NCI-H510A treated with DMSO at 0.1 percent for 48 hours (cell line): ENCODE measurements at places on chromosomes 5 and 9.

DNA sequence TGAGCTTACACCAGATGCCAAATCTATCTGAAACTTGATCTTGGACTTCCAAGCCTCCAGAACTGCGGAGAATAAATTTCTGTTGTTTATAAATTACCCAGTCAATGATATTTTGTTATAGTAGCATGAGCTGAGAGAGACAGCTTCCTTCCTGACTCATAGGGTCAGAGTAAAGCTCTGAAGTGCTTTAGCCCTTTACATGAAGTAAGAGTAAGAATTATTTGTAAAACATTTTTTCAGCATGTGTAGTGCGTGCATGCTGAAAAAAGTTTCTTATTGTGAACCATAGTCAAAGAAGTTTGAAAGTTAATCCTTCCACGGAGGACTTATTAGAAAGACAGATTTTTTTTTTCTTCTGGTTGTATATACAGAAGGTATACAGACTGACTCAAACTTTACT lies 172.4 kb downstream of the DMRT2 start:
- DNase-seq = no peak

DNA sequence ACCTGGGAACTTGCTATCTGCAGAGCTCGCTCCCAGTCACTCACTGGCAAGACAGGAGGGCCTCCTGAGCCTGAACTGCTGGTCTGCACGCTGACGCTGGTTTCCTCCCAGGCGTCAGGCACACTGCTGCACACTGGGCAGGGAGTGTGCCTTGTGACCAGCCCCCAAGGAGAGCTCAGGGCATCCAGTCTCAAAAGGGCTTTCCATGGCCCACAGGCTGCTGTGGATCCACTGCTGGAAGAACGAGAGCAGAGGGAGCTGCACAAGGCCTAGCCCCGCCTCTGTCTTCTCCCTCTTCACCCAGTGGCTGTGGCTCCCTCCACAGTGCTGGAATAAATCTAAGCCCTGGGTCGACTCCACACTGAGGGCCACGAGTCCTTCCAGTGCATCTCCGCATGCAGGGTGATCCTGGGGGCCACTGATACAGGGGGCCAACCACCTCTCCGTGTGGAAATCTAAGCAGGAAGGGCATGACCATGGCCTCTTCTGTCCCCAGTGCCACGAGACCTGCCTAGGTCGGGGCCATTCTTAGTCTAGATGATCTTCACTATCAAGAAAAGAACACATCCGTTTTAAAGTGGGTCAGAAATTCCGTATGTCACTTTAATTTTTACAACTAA lies 93.6 kb downstream of the CAMSAP1 start:
- no peak for DNase-seq

GRCh38 chr9:5832071-5832537 lies 813 bp downstream of the ERMP1 start:
- no peak for DNase-seq

- DNase-seq = no peak
These were observed 205.6 kb downstream of the DENND1A start for GRCh38 chr9:123724211-123724796.

GRCh38 chr9:116030517-116030916 lies 123.1 kb upstream of the PAPPA start:
- DNase-seq = no peak

GRCh38 chr9:27445688-27446087 lies 78.4 kb upstream of the IFNK start:
- no peak for DNase-seq

DNA sequence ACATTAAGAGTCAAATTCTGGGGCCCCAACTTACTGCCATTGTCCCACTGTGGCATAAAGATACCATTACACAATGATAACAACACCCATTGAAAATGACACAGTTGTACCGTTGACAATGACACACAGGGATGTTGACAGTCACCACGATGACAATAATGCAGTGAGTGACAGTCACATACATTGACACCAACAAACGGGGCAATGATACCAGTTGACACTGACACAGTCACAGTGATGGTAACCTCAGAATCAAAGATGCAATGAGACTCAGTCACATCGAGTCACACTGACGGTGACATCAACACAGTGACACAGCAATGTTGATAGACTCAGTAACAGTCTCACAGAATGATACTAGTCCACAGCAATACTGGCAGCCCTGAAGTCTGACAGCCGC lies 16.9 kb downstream of the CNTFR start:
- DNase-seq = no peak

- no peak for DNase-seq
These were observed 631.5 kb upstream of the ST8SIA4 start for GRCh38 chr5:101534491-101535110.

GRCh38 chr9:91059713-91060112 lies 258.1 kb downstream of the SYK start:
- DNase-seq = no peak

DNA sequence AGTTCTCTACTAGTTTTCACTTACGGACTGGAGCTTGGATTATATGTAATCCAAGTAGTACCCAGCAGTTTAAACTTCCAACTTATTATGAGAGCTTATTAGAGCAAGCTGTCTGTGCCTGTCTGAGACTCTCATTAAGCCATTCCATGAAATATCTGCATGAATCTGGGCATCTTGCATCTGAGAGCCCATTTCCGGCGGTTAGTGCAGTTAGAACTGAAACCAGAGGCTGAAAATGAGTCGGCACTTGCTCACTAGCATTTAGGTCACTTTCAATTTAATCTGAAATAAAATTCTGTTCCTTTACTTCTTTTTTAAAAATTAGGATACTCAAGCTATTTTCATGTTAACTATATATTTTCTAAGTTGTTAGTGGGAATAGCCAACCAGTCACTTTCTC lies 102.2 kb downstream of the MEGF10 start:
- DNase-seq = no peak

GRCh38 chr9:95297316-95297715 lies 20.2 kb downstream of the FANCC start:
- DNase-seq = no peak

GRCh38 chr9:14147738-14148137 lies 166.2 kb downstream of the NFIB start:
- DNase-seq = no peak

- DNase-seq = no peak
These were observed 49.9 kb upstream of the CTSL start for GRCh38 chr9:87675906-87676515.
